AG10803 (cell line): ENCODE measurements at places on chromosomes 6 and 20.

DNA sequence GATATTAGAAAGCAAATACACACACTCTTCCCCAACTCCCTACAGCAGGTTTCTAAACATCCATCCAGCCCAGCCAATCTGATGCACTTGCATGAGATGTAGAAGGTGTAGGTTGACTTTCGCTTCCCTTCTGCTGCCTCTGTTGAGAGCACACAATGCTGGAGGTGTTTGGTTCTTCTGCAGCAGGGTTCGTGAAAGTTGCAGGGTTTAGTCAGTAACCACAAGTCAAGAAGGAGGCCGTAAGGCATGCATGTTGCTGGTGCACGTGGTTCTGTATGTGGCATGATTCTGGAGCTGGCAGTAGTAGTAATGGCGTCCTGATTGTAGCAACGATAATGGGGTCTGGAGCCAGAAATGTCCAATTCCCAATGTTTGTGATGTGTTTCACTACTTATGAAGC is 53.0 kb downstream of the DEK start:
- DNase-seq, result no peak

- peak; percentile 99 for DNase-seq
Observed at GRCh38 chr20:51985013-51985415, 182.7 kb upstream of the SALL4 start.

- no peak for DNase-seq
Observed at GRCh38 chr6:152426276-152426675, 210.9 kb downstream of the SYNE1 start.

- no peak for DNase-seq
Observed at GRCh38 chr6:66858196-66858595, 1151.2 kb upstream of the EYS start.

- DNase-seq, result no peak
Observed at GRCh38 chr6:25794784-25795183, 37.1 kb downstream of the SLC17A1 start.

DNA sequence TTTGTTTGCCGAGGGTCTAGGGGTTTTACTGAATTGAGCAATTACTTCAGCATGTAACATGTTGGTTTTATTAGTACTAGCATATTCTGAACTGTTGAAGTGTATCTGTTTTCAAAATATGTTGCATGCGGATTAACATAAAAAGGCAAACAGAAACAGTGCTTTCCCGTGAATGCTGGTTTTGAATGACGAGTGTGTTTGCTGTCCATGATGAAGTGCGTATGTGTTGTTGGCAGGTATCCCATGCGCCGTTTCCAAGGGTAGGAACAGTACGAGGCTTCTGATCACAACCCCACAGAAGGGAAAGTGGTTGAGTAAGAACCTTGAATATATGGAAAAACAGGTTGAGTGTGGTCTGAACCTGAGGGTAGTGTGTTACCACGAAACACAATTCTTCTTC is 232.9 kb downstream of the SAMD5 start:
- peak; percentile 3 for DNase-seq

- no peak for DNase-seq
Observed at GRCh38 chr20:16539280-16540021, 33.8 kb downstream of the KIF16B start.

GRCh38 chr6:94597487-94597886 is 979.8 kb upstream of the MANEA start:
- no peak for DNase-seq

DNA sequence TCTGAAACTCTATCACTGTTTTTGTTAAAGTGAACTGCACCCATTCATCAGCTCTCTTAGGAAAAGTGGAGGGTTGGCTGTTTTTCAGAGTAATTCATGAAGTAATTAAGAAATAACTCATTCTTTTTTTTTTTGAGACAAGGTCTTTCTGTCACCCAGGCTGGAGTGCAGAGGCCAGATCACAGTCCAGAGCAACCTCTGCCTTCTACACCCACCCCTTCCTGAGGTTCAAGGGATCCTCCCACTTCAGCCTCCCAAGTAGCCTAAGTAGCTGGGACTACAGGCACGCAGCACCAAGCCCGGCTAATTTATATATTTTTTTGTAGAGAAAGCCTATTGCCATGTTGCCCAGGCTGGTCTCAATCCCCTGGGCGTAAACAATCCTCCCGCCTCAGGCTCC is 2.6 kb downstream of the ZNFX1 start:
- DNase-seq, result no peak

DNA sequence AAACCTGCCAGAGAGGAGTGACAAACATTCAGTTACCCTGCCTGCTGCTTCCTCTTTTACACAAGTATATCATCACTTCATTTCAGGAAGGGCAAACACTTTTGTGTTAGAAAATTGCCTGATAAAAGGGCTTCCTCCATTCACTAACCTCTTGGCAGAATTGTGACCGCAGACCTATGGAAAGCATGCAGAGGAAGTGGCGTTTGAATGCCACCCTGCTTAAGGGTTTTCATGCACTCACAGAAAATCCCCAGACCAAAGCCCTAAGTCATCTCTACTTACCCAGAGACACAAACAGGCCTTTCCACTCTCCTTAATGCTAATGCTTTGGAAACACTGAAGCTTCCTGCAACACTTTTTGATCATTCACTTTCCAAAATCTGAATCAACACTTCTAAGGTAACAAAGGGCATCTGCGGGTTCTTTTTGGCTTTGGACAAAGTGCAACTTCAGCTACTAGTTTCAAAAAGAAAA is 22.1 kb upstream of the RALGAPA2 start:
- no peak for DNase-seq

GRCh38 chr20:38447931-38448675 is 13.0 kb upstream of the SNHG17 start:
- DNase-seq, result no peak

- peak; percentile 23 for DNase-seq
Observed at GRCh38 chr20:1185790-1186334, 1.1 kb upstream of the TMEM74B start.

GRCh38 chr6:166402582-166403277 is 20.0 kb upstream of the MPC1 start:
- DNase-seq, result peak; percentile 88

DNA sequence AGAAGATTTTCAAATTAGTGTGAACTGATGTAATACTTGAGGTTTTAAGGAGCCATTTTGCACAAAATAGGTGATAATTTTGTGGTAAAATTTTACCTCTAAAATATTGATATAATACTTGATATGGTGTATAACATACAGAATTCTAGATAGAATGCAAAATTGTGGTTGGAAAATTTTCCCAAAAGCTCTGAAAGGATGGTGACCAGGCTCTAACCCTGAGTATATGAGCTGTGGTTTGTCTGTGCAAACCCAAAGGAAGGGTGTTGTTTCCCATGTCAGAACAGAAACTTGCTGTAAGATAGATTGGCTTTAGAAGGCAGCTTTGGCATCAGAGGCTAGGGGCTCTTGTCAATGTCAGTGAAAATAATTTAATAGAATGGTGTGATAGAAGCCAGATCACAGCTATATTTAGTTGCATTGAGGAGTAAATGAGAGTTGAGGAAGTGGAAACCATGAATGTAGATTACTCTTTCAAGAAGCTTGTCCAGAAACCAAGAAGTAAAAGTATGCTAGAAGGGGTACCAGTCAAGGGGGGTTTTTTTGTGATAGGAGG is 257.7 kb downstream of the FARS2 start:
- no peak for DNase-seq

GRCh38 chr20:23106271-23106851 is 20.2 kb upstream of the CD93 start:
- no peak for DNase-seq

- no peak for DNase-seq
Observed at GRCh38 chr20:58069796-58070663, 158.4 kb downstream of the ANKRD60 start.

DNA sequence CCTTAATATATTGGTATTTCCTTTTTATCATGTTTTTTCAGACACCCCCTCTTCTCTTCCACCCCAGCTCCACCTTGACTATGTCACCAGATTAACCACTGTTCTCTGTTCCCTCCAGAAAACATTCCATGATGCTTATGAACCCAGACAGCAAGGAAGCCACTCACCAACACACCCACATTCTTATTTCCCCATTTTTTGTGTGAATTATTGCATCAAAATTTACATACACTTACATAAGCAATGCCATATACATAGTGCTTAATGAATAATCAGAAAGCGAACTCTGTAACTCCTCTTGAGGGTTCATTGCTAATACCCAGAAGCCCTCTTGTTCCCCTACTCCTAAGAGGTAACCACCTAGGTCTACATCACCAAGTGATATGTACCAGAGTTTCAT is 182.3 kb upstream of the CDYL start:
- DNase-seq, result peak; percentile 38

- no peak for DNase-seq
Observed at GRCh38 chr6:5249451-5250122, 11.2 kb downstream of the LYRM4 start.

- DNase-seq, result no peak
Observed at GRCh38 chr6:151704383-151704782, 103.1 kb upstream of the ESR1 start.

- DNase-seq, result no peak
Observed at GRCh38 chr20:59154317-59155013, 9.2 kb upstream of the ZNF831 start.

- DNase-seq, result no peak
Observed at GRCh38 chr6:169557887-169558286, 143.9 kb downstream of the WDR27 start.

- DNase-seq, result no peak
Observed at GRCh38 chr6:84788689-84789088, 24.3 kb upstream of the TBX18 start.

GRCh38 chr6:78597966-78598365 is 269.4 kb upstream of the IRAK1BP1 start:
- no peak for DNase-seq

- DNase-seq, result no peak
Observed at GRCh38 chr6:105810922-105811482, 275.1 kb upstream of the PRDM1 start.

DNA sequence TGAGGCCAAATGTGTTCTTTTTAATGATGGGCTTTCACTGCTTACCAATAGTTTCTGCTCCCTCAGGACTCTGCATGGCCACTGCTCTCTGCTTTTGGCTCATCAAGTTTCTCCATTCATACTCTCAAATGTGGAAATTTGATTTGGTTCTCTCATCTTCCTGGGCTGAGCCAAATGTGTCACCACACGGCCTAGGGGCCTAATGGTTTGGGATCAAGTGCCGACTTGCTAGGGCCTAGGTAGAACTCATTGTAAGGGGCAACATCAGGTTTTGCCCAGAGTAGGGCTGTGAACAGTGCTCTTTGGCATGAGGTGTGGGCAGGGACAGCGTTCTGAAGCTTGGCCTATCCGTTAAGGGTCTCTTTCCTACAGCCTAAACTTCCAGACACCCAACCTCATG is 3.9 kb upstream of the MRPS10 start:
- no peak for DNase-seq

GRCh38 chr6:86526238-86526637 is 411.1 kb upstream of the HTR1E start:
- no peak for DNase-seq

- DNase-seq, result no peak
Observed at GRCh38 chr6:166463359-166464067, 80.8 kb upstream of the MPC1 start.

- no peak for DNase-seq
Observed at GRCh38 chr6:157941101-157941863, 40.4 kb upstream of the SYNJ2 start.

- no peak for DNase-seq
Observed at GRCh38 chr6:129959358-129959930, 58.9 kb upstream of the L3MBTL3 start.

GRCh38 chr20:32343439-32343838 is 14.7 kb upstream of the ASXL1 start:
- DNase-seq, result peak; percentile 85

DNA sequence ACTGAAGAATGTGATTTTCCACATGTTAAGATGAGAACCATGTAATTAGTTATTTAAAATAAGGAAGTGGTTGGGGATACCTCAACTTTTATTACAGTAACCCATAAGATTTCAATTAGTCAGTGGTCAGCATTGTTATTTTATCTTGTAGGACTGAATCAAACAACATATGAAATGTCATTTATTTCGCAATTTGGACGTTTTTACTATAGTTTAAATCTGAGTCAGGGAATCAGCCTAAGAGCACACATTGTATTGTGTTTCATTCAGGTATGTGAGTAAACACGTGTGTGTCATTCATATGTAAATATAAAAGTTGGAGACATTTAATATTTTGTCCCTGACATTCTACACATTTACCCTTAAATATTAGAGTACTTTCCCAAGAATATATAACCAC is 1418.7 kb downstream of the GRIK2 start:
- no peak for DNase-seq
